ENCODE measurements at places on chromosomes 7 and 10.

DNA sequence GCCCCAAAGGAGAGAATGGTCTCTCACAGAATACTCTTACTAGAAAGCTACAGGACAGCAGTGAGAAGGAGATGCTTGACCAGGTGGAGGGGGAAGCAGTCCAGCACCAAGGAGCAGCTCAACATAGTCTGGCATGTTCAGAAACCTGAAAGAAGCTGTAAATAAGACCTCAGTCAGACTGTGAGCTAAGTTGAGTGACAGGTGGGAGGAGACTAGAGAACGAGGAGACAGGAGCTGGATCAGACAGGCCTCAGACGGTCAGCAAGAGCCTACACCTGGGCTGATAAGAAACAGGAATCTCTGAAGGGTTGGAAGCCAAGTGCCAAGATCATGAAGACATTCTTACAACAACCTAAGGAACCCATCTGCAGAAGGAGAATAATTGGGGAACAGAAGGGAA lies 54.5 kb downstream of the ELMO1 start:
- no peak for DNase-seq

GRCh38 chr10:87935290-87936141 lies 72.1 kb downstream of the PTEN start:
- no peak for DNase-seq

GRCh38 chr7:84249656-84250055 lies 55.1 kb upstream of the SEMA3A start:
- no peak for DNase-seq

DNA sequence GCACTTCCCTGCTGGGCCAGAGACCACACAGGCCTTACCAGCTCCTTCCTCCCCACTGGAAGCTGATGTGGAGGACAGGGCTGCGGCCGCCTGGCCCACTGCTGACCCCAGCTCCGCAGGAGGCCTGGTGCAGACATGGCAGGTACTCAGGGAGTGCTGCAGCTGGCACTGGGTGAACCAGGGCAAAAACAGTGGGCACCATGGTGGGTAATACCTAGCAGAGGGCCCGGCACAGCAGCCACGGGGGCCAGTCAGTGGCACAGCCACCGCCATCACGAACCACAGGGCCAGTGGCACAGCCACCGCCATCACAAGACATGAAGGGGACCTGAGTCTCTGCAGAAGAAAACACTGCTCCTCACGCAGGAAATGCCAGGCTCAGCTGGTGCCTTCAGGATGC lies 152.6 kb upstream of the PPP2R2D start:
- no peak for DNase-seq

DNA sequence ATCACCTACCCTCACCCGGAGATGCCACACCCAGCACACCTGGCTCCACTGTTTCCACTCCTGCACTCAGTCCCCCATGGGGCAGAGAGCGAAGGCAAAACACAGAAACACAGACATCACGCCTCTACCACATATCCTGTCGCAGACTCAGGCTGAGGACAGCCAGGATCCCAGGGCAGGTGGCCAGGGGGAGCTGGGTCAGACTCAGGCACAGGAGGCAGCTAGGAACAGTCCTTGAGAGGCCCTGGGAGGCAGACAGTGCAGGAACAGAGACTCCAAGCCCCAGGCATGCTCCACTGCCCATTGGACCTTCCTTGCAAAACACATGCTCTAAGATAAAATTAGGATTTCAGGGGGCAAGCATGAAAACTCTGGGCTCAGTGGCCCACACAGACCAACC lies 154.4 kb upstream of the C7orf33 start:
- DNase-seq: no peak

DNA sequence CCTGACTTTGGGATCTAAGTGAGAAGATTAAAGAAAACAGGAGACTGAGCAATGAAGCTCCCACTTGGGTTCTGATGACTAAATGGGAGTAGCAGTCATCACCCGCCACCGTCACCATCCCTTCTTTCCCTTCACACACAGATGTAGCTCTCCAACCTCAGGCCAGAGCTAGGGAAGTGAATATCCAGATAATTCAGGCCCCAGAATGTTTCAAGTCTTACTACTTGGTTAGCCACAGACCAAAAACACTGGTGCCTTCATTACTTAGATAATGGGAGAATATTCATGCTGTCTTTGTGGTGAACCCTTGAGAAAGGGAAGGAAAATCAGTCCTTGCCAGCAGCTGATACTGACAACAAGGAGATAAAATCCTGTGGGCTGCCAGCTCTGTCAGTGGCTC lies 100.7 kb downstream of the OSBPL3 start:
- no peak for DNase-seq

- DNase-seq: no peak
Measured at GRCh38 chr10:124736491-124737136, 7.6 kb downstream of the FAM53B start.

DNA sequence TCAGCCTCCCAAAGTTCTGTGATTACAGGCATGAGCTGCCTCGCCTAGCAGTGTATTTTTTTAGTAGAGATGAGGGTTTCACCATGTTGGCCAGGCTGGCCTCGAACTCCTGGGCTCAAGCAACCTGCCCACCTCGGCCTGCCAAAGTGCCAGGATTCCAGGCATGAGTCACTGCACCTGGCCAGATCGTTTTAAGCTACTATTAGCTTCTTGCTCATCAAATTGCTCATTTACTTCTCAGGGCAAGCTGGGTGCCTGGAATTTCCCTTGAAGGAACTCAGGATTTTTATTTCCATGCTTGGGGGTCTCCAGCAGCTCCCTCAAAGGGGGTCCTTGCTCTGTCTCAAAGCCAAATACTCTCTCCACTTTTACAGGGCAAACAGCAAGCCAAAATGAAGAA lies 798.0 kb upstream of the AUTS2 start:
- no peak for DNase-seq

DNA sequence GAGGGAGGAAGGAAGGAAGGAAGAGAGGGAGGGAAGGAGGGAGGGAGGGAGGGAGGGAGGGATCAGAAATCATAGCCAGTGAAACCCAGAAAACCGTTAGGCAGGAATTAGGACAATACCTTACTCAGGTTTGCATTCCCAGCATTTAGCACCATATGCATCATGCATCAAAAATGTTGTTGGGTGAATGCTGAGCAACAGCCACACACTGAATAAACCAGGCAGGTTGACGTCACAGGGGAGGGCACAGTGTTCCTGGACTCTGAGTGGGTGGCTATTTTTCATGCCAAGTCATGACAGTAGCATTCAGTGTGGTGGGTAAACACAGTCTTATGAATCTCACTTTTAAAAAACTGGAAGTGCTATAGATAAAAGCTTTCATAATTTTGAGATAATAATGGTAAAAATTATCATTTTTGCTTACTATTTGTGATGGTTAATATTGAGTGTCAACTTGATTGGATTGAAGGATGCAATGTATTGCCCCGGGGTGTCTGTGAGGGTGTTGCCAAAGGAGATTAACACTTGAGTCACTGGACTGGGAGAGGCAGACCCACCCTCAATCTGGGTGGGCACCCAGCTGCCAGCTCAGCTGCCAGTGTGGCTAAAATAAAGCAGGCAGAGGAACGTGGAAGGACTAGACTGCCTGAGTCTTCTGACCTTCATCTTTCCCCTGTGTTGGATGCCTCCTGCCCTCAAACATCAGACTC lies 199.1 kb upstream of the PRKCQ start:
- DNase-seq: no peak

DNA sequence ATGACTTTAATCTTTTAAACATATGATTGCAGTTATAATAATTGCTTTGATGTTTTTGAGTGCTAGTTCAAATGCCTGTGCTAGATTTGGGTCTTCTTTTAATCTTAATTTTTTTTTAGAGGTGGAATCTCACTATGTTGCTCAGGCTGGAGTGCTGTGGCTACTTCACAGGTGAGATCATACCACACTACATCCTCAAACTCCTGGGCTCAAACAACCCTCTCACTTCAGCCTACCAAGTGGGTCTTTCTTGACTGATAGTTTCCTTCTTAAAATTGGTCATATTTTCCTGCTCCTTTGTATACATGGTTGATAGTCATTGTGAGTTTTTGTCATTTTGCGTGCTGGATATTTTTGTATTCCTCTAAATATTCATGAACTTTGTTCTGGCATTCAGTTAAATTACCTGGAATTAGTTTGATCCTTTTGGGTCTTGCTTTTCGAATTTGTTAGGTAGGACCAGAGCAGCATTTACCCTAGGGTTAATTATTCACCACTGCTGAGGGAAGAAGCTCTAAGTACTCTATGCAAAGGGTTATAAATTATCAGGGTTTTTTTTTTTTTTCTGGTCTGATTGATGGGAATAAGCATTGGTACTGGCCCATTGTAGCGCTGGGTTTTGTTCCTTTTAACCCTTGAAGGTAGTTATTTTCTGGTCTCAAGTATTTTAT lies 12.1 kb upstream of the TCAF1 start:
- DNase-seq: no peak

- no peak for DNase-seq
Measured at GRCh38 chr7:148963583-148964482, 64.5 kb downstream of the PDIA4 start.

- DNase-seq: no peak
Measured at GRCh38 chr10:120396228-120396627, 60.8 kb upstream of the PLPP4 start.

- no peak for DNase-seq
Measured at GRCh38 chr10:79608505-79609375, 2.0 kb upstream of the SFTPA1 start.

- no peak for DNase-seq
Measured at GRCh38 chr10:110355141-110355831, 50.6 kb upstream of the SMNDC1 start.

DNA sequence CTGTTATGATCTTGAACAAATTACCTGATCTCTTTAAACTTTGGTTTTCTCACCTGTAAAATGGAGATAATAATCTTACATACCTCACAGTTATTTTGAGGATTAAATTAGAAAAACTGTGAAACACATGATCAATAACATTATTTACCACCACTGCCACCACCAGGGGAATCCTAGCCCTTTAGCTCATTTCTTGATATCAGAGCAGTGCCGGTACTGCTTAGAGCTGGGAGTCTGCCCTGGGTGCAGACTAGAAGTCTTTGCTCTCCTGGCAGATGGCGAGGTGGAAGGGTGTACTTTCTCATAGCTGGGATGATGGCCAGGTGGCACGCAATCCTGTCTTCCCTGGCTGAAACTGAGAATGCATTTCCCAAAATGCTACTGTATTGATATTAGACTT lies 12.7 kb upstream of the EFCAB10 start:
- no peak for DNase-seq

- no peak for DNase-seq
Measured at GRCh38 chr7:143390104-143390772, 9.1 kb downstream of the ZYX start.

DNA sequence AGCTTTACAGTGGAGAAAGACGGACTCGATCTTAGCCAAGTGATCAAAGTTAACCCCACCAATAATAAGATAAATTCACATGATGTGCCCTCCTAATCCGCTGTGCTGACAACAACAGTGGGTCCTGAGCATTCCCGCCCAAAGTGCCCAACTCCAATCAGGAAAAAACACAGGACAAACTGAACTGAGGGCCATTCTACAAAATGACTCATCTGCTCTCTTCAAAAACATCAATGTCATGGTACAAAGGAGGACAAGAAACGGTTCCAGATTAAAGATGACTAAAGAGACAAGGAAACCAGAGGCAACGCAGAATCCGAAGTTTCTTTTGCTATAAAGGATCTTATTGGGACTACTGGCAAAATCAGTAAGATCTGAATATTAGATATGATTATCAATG lies 79.4 kb downstream of the CTBP2 start:
- DNase-seq: no peak

- no peak for DNase-seq
Measured at GRCh38 chr7:36661135-36661840, 63.0 kb downstream of the AOAH start.

- DNase-seq: no peak
Measured at GRCh38 chr7:90216771-90217170, 5.2 kb downstream of the STEAP2 start.

- DNase-seq: no peak
Measured at GRCh38 chr10:129966889-129967578, 3.0 kb upstream of the EBF3 start.

DNA sequence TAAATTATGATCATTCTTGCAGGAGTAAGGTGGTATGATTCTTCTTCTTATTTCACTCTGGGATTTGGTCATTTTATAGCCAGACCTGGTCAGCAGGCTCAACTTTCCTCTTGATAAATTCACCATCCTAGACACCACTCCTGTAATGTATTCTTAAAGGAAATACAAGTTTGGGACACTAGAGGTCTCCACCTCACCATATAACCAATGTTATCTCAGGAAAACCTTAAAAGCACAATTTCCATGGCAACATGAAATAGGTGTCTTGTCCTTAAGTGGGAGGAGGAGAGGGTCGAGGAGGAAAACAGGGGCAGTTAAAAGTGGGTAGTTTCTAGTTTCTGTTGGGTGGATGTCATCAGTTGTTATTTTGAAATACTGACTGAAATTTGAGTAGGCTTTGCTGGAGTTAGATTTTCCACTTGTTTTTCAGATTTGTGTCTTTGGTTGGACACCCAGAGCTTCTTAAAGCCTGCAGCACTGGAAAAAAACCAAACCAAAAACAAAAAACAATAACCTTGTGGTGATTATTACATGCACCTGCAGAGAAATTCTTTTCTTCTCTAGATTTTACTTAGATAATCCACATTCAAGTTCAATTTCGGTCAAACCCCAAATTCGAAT lies 163.1 kb downstream of the PRKCQ start:
- DNase-seq: no peak
